NB4 (cell line): ENCODE measurements at places on chromosomes 4 and X.
A peak's percentile ranks its signal among the peaks of the same experiment; 100 is the strongest.

- no peak for DNase-seq
These were observed 160.6 kb downstream of the EFNB1 start for GRCh38 chrX:68989456-68989855.

DNA sequence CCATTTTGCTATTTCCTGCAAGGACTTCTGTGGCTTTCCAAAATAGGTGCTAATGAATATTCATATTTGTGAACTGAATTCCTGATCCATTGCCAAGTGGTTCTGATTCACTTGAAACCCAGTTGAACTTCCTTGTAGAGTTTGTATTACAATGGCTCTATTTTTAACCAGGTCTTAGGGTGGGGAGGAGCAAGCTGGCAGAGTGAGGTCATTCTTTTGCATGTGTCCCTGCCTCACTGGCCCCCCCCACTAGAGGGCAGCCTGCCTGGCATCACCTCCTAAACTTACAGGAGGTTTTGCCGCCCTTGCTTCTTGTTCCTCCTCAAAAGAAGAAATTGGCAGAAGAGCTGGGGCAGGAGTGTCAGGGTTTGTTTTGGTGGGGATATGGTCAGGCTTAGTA lies 10.5 kb downstream of the PTTG2 start:
- peak; percentile 76 for DNase-seq

DNA sequence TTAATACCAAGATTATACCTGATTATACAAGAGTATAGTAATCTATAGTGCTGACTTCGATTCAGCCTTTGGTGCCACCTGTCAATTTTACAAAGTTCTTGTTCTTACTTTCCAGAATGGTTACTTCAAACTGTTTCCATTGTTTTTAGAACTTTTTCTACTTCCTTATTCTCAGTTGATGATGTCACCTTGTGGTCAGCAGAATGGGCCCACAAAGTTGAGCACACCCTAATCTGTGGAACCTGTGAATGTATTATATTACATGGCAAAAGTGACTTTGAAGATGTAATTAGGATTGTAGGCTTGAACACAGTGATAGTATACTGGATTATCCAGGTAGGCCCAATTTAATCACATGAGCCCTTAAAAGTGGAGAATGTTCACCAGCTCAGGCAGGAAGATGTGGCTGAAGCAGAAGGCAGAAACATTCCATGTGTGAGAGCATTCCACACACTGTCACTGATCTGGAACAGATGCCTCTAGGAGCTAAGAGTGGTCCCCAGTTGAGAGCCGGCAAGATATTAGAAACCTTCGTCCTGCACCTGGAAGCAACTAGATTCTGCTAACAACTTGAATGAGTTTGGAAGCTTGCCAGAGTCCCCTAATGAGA lies 6.3 kb upstream of the SGMS2 start:
- DNase-seq = peak; percentile 42

DNA sequence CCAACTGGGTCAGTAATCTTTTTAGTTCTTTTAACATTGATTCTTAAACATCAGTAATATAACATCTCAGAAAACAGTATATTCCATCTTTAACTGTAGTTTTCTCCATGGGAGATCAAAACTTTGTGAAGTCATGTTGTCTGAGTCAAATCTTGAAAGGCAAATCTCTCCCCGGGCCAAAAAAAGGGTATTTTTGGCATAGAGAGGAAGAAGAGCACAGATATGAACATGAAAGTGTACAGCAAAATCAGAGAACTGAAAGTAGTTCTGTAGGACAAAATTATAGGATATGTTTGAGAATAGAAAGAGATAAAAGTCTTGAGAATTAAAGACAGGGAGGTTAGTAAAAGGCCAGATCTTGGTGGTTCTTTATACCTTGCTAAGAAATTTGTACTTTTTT lies 176.4 kb upstream of the GYPA start:
- no peak for DNase-seq

DNA sequence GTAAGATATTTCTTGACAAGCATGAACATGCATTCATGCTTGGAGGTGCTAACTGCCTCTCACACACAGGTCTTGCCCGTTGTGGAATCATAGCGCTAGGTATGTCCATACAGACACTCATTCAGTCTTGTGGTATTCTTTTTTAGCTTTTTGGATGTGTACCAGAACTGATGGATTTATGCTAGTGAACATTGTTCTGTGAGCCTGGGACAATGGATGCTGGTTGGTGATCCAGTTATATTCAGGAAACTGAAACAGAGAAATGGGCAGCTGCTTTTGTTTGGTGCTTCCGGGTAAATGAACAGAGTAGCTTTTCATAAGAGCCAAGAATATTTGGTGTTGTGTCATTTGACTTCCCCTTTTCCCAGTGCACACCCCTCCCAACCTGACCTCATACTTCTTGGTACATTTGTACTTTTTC lies 78.9 kb upstream of the SLC4A4 start:
- peak; percentile 47 for DNase-seq

DNA sequence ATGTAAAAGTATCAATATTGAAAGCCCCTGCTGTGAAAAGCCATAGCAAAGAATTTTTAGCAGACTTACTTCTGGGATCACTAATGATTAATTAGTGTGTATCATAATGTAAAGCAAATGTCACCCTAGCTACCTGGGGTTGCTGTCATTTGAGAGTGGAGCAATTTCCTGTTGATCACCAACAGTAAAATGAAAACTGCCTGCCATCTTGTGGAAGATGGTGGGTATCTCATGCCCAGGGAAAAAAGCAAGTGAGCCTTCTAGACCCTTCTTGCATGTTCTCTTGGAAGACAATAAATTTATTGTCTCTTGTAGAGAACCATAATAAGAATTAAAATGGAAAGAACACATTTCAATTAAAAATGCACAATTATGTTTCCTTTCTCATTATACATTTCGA lies 360.2 kb downstream of the ZIC3 start:
- peak; percentile 13 for DNase-seq

GRCh38 chr4:93384887-93385286 lies 443.7 kb upstream of the ATOH1 start:
- DNase-seq = no peak

DNA sequence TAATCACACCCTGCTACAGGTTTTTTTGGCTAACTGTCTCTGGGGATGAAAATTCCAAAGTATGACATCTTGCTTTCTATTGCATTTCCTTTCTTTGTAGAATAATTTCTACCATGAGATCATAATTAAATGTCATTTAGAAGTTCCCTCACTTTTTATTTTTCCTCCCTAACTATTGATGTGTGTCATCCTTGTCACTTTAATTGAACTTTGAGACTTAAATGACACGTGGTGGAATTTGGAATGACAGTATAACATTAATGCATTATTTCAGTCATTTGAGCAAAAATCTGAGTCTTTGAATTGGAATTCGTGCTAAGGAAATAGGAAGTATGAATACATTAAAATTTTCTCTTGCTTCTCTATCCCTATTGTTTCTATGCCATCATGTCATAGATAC lies 745.4 kb downstream of the PDHA2 start:
- DNase-seq = no peak

- DNase-seq = no peak
These were observed 20.4 kb upstream of the RAB40A start for GRCh38 chrX:103539695-103540094.

- no peak for DNase-seq
These were observed 67.0 kb downstream of the DDX53 start for GRCh38 chrX:23066588-23067281.

DNA sequence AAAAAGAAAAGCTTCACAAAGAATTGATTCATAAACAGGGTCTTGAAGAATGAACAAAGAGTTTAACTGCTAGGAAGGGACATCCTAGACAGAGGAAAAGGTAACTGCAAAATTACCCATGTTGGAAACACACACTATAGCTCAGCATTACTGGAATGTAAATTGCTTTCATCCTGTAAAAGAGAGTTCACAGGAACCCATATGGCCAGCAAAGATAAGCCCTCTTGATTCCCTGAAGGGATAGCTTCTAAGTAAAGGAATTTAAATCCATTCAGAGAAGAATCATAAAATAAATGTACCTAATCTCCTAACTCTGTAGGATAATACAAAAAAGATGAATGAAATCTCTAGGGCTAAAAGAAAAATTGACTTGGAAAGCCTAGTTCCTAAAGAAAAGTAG lies 107.1 kb upstream of the INTU start:
- no peak for DNase-seq

GRCh38 chr4:53653484-53654053 lies 62.3 kb upstream of the LNX1 start:
- peak; percentile 29 for DNase-seq

- DNase-seq = no peak
These were observed 667.5 kb downstream of the GRXCR1 start for GRCh38 chr4:43560047-43560446.

GRCh38 chr4:36281384-36282106 lies at the start of gene DTHD1:
DTHD1 (plus strand) TSS chr4:36281616; CDS start chr4:36281759, 143 bp downstream.
- DNase-seq = no peak

DNA sequence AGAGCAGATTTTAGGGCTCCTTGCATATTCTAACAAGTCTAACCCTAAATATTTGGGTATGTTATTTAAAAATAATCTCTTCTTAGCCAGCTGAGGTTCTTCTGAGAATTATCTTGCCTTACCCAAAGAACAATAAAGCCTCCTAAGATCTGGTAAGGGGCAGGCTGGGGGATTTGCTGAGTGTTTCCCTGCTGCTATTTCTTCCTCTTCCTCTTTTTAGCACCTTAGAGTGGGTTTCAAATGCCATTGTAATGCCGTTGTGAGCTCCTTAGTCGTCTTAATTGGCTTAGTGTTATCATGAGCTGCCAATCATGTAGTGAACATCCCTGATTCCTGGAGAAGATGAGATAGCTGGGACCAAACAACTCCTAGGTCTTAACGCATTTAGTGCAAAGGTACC lies 15.4 kb downstream of the STOX2 start:
- DNase-seq = peak; percentile 54

GRCh38 chr4:138078253-138078652 lies 163.9 kb downstream of the SLC7A11 start:
- no peak for DNase-seq

DNA sequence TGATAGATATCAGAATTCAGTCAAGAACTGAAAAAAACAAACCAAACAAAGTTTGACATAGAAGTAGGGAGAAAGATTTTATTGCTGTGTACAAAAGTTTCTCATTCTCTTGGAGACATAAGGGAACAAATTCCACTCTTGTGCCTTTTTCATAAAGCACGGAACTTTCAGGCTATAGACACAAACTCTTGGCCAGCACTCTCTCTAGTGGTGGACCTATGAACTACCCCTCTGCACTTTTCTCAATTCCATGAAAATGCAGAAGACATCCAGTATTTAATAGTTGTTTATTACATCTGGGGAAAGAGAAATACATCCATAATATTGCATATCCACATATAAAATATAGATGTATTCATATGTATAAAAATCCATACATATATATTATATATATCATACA lies 291.6 kb upstream of the HS3ST1 start:
- DNase-seq = peak; percentile 42

- DNase-seq = no peak
These were observed 2666.5 kb downstream of the ARAP2 start for GRCh38 chr4:33577791-33578190.

DNA sequence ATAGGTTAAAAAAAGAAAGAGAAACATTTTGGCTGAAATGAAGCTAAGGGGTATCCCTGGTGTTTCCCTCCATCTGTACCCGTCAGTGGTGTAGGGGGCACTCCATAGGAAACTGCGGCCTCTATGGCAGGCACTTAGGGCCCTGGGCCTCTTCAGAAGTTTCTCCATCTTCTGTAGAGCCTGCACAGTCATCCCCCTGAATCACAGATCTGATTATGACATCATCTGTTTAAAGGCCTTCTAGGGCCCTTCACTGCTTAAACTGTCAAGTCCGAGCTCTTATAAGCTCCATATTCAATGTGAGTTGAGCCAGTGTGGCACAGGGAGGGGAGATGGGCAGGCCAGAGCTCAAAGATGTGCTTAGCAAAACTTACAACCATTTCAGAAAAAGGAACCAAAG lies 241.3 kb downstream of the NR3C2 start:
- no peak for DNase-seq

DNA sequence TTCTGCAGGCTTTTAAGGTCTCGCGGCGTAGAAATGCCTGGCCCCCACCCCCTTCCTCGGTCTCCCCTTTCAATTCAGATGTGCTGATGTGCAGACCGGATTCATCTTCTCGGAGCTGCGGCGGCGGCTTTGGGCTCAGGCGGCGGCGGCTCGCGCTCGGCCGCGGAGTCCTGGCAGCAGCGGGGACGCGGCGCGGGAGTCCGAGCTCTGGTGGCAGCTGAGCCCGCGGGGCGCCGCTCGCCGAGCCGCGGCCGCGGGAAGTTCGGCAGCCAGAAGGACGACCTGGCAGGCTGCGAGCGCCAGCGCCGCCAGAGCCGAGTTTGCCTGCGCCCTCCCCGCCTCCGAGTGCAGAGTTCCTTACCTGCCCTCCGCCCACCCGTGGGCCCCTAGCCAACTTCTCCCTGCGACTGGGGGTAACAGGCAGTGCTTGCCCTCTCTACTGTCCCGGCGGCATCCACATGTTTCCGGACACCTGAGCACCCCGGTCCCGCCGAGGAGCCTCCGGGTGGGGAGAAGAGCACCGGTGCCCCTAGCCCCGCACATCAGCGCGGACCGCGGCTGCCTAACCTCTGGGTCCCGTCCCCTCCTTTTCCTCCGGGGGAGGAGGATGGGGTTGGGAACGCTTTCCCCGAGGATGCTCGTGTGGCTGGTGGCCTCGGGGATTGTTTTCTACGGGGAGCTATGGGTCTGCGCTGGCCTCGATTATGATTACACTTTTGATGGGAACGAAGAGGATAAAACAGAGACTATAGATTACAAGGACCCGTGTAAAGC lies 448 bp downstream of the TLL1 start:
- no peak for DNase-seq

DNA sequence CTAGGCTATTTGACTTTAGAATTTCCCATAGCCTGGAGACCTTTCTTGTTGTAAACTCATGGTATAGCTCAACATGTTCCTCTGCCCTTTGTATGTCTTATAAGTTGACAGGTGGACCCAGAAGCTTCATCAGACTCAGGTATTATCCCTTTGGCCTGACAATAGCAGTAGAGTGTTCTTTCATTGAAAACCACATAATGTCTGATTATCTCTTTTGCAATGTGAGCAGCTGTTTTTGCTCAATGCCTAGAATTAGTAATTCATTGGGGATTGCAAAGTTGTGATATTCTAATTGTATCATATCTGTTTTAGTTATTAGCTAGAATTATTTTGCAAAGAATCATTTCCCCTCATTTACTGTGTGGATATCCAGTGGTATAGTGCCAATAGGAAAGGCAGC lies 27.5 kb downstream of the TBC1D19 start:
- no peak for DNase-seq

GRCh38 chr4:145868637-145869409 lies 69.8 kb downstream of the ZNF827 start:
- no peak for DNase-seq

- no peak for DNase-seq
These were observed 28.3 kb upstream of the DRP2 start for GRCh38 chrX:101191217-101191750.

GRCh38 chrX:110568441-110568840 lies 209.8 kb downstream of the RTL9 start:
- no peak for DNase-seq

- no peak for DNase-seq
These were observed 36.3 kb upstream of the AREG start for GRCh38 chr4:74408639-74409038.

- no peak for DNase-seq
These were observed 62.3 kb upstream of the ADRA2C start for GRCh38 chr4:3703677-3704521.

GRCh38 chrX:16125520-16126149 lies 2.3 kb downstream of the GRPR start:
- DNase-seq = no peak

- no peak for DNase-seq
These were observed 46.7 kb downstream of the ARL9 start for GRCh38 chr4:56552273-56552672.
